ENCODE measurements at places on chromosomes 1 and 21.

GRCh38 chr1:113281550-113281949 is 108.8 kb upstream of the MAGI3 start:
- no peak for DNase-seq

- DNase-seq, result no peak
Measured at GRCh38 chr1:193275773-193276172, 89.4 kb upstream of the B3GALT2 start.

DNA sequence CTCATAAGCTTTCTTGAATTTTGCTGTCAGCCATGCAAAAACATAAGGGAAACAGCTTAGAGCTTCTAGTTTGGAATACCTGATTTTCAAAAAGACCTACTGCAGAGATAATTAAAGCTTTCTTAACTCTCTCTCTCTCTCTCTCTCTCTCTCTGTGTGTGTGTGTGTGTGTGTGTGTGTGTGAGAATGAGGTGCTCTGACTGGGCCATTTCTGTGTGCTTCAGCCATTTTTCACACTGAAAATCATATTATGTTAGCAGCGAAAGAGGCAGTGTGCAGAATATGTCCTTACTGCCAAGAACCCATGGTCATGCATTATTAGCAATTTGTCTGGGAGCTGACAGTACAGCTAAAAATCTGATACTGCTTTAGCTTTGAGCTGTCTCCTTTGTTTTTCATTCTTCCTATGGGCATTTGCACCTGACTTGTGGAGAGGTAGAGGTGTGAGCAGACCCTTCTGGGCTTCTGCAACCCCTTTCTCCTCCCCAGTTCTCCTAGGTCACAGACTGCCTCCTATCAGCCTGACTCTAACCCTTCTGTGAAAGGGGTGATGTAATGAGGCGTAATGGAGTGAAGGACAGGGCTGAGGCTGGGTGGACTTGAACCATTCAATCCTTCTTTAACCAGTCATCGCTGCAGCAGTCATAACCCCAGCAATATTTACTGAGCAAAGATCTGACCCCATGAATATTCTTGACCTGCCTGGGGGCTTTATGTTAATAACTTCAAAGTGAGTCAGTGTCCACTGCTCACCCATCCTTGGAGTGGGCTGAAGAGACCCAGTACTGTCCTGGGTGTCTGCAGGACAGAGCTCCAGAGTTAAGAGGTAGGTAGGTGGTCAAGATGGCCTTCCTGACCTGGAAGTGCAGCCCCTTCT is 61.2 kb downstream of the SYT6 start:
- no peak for DNase-seq

DNA sequence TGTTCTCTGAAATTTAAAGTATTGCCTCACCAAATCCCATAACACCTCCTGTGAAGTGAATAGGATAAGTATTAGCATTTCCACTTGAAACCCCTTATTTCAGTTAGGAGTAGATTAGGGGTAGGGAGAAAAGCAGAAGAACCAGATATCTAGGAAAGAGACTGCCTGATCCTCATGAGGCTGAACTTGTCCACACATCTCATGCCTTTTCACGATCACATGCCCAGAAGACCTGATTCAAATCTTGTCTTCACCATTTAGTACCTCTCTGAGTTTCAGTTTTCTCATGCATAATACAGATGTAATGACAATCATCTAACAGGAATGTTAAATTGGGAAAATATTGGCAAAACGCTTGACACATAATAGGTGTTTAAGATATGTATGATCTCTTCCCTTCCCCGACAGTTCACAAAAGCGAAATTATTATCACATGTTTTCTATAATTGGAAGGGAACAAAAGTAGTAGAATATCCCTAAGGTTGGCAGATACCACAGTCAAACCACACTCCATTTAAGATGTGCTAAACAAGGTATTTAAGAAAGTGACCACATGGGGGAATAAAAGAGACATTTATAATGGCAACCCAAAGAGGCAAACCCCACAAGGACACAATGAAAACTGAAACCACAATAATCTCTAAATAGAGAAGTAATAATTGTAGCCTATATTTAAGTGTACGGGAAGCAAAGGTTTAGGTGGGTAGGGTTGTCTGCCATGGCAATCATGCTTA is 25.2 kb downstream of the GFI1 start:
- DNase-seq, result no peak

- no peak for DNase-seq
Measured at GRCh38 chr21:42223826-42224575, 5.1 kb downstream of the ABCG1 start.
